ENCODE measurements at places on chromosomes 11 and 22.

- no peak for DNase-seq
Measured at GRCh38 chr11:7573193-7573557, 59.4 kb downstream of the PPFIBP2 start.

- no peak for DNase-seq
Measured at GRCh38 chr11:31793264-31793663, 17.9 kb downstream of the PAX6 start.

DNA sequence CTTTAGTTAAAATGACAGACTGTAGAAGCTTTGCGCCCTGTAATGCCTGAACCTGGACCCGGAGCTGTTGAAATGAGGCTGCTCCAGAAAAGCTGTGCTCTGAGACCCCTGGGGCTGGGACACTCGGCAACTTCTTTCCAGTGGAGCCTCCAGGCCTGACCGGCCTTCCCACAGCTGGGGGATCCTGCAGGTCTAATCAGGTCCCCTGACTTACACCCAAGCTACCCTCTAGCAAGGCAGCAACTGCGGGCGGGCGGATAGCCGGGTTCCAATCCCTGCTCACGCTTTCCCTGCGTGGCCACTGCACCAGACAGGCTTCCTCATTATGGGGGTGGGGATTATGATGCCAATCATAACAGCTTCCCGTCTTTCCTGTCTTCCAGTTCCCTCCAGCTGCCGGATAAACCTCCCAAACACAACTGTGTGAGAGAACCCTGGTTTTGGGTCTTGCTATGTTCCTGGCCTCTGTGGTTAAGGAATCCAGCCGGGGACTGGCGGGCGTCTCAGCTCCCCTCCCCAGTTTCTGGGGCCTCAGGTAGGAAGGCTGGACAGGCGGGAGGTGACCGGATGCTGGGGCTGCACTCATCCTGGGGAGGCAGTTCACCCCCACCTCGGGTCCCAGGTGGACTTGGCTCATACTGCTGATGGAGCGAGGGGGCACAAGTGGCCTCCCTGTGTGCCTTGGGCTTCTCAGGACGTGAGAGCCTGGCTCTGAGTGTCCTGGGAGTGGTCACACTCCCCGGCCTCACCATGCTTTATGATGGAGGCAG, 38.6 kb downstream of the PARVG start:
- no peak for DNase-seq

- DNase-seq, result no peak
Measured at GRCh38 chr11:133692126-133692934, 153.0 kb downstream of the SPATA19 start.

DNA sequence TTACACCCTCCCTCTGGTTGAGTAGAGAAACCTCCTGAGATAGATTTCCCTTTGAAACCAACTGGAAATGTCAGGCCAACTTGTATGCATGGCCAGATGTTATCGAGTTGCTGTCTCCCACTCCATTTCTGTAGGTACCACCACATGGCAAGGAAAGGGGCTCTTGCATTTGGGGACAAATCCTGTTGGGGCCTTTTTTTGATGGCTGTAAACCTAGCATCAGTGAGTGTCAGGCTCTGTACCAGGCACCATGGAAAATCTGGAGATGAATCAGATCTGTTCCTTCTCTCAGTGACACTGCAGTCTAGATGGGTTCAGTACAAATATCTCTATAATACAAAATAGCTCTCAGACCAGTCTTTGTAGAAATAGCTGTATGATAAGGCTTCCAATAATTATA, 58.4 kb downstream of the TRAF6 start:
- DNase-seq, result no peak

DNA sequence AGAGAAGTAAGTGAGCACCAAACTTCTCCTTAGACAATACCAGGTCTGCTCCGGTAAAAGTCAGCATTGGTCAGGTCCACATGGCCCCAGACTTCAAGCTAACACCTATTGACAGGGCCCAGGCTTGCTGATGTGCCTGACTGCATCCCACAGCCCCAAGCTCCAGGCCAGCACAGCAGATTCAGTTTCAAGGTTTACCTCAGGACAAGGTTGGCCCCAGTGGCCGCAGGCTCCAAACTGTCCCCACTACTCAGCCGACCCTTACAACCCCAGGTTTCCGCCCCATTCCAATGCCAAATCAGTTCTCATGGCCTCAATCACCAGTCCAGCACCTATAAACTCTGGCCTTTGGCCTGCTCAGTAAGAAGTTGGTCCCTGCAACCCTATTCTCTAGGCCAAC, 39.4 kb downstream of the OR4C6 start:
- no peak for DNase-seq
